ENCODE measurements at places on chromosomes 2 and 18.

GRCh38 chr2:109081374-109081773, 47.6 kb upstream of the SH3RF3 start:
- no peak for DNase-seq

DNA sequence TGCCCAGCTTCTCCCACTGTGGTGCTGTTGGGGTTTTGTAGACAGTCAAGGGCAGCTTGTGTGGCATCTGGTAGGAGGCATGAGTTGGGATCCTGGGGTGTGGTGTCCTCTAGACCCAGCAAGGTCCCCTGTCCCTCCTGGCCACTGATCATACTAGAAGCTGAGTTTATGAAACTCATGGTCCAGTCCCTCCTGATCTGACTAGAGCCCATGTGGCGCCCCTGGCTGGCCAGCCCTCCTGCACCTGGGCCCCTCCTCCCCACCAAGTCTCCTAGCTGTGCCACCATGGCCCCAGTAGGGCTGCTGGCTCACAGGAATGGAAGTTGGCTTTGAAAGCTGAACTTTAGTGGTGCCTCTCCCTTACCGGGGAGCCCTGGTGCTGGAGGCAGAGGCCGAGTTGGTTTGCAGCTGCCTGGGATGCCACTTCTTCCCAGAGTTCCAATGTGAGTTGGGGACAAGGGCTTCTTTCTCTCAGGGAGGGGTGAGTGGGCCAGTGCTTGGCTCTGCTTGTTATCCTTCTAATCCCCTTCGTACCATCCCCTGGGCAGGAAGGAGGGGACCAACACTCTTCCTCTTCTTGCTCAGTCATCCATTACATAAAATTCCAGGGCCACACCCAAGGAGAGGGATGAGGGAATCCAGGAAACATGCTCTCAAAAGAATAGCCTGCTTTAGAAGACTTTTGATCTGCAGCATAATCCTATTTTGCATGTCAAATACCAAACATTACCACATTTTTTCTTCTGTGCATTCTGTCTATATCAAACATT, 37.5 kb upstream of the HAAO start:
- no peak for DNase-seq

GRCh38 chr2:42725657-42726056, 38.3 kb downstream of the OXER1 start:
- DNase-seq: no peak

DNA sequence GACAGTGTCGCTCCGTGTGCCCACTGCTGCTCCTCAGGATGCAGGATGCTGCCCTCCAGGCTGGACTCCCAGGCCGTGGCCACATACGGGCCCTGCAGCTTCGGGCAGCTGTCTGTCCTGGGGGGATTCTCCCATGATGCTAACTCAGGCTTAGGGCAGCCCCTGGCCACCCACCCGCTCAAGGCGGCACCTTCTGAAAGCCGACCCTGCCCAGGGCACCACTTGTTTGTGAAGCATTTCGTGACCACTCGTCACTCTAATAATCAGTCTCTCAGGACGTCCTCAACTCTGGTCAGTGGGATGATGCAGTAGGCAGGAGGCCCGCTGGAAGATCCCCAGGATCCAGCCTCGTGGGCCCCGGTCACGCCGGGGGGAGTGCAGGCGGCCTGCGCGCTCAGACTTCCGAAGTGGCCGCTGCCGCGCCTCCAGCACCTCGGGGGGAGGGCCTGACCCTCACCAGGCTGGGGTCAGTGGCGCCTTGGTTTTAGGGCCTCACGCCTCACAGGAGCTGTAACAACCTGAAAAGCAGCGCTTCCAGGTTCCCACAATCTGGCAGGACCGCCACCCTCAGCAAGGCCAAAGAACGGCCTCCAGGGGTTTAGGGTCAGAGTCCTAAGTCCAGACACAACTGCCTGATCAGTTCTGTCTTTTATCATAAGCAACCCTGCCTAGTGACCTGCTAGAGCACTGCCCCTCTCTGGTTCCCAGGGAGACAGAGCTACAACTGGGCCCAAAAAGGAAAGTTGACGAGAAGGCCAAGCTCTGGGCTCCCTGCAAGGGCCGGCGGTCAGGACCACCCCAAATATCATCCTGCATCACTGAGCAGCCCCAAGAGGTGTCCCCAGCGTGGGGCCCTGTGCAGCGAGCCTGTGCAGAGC, 53.0 kb downstream of the EIPR1 start:
- DNase-seq: no peak

DNA sequence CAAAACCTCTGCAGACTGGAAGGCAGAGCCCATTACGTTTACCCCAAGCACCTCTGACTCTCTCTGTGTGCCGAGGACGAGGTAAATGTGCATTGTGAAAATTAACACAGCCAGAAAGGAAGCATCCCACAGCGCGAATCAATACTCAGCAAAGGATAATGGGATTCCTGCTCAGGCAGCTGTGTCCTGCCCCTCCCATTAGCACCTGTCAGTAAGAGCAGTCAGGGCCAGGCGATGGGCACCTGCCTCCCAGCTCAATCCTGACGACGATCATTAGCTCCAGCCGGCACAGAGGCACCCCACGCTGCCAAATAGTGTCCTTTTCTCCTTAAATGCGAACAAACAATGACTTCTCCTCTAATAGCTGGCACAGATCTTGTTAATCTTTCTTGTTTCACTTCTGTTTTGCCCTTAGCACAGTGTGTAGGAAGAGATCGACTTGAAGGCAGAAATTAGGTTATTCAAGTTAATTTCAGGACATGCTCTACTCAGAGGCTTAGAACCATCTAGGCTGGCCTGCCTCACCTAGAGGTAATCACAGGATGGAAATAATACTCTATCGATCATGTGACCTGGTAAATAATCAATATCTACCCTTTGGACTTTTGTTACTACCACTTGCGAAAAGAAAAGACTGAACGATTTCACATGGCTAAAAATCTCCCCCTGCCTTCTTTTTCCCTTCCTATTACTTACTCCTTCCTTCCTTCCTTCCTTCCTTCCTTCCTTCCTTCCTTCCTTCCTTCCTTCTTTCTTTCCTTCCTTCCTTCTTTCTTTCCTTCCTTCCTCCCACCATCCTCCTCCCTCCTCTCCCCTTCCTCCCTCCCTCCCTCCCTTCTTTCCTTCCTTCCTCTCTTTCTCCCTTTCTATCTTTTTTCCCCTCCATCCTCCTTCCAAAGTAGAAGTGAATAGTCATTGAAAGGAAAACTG, 487.9 kb upstream of the ID2 start:
- peak; percentile 69 for DNase-seq

GRCh38 chr2:102149243-102149642, 6.7 kb downstream of the IL1R1 start:
- DNase-seq: no peak

DNA sequence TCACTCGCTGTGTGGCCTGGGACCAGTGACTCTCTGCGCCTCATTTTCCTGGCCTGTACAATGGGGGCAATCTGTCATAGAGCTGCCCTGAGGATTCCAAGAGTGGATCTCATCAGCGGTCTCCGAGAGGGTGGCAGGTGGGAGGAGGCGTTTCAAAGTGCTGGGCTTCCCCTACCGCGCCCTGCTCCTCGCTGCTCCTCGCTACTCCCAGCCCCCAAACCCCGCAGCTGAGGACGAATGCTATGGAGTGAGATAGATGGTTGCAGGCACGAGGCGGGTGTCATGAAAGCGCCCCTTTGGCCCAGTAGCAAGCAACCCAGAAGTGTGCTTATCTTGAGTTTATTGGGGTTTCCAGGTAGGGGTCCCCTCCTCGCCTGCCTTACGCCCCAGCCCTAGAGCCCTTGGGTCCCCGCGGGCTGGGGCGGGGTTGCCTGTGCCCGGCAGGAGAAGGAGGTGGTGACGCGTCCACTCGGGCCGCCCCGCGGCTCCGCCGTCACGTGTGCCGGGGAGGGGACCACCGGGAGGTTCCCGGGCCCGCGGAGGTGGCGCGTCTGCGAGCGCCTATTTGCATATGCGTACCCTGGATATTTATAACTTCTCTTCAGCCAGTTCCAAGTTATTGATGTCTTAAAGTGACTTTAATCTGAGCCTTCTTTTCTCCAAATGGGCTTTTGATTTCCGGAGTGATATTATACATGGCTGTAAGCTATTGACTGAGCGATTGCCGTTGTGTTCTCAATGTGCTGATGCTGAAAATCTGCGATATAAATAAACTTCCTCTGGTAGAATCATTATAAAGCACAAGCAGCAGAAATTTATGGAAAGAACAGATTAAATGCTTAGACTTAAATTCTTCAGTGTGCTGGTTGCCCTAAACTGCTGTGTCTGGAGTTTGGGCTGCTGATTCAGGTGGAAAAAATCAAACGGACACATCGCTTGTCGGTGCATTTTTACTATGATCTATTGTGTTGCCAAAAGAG, 263.7 kb downstream of the ATAD2B start:
- DNase-seq: peak; percentile 46

DNA sequence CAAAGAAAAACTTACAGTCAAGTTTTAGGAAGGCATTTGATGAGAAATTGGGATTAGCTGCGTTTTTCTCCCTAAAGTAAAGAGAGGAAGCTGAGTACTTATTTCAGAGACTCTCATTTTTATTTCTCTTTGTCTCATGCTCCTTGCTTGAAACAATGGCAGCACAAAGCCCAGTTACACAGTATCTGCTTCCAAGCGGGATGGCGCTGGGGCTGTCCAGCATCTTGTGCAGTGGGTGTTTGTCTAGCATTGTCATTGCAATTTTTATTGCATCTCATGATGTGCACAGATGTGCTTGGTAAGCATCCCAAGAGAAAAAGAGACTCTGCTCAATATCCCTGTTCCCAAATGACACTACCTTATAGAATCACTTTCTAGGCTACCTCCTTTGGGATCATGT, 102.8 kb upstream of the ZNF521 start:
- DNase-seq: no peak

GRCh38 chr2:17915099-17915498, 36.6 kb downstream of the KCNS3 start:
- DNase-seq: no peak

- no peak for DNase-seq
Measured at GRCh38 chr2:20516646-20517341, 69.9 kb downstream of the RHOB start.

- DNase-seq: no peak
Measured at GRCh38 chr2:197952540-197953202, 148.3 kb downstream of the PLCL1 start.

GRCh38 chr2:235390108-235390815, 103.6 kb upstream of the AGAP1 start:
- DNase-seq: no peak

DNA sequence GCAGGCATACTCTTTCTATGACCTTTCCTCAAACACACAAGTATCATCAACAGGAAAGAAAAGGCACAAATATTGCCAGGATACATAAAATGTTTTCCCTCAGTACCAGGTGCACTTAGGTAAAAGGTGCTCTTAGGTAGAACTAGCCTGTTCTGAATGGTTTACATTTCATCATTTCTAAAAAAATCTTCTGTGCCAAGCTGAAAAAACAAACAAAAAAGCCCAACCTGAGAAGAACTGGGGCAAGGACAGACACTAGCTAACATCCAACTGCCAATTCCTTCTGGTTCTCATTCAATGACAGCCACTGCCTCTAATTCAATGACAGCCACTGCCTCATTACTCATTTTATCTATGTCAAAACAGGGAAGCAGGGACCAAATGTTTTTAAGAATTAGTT, 68.5 kb downstream of the SPIRE1 start:
- no peak for DNase-seq

DNA sequence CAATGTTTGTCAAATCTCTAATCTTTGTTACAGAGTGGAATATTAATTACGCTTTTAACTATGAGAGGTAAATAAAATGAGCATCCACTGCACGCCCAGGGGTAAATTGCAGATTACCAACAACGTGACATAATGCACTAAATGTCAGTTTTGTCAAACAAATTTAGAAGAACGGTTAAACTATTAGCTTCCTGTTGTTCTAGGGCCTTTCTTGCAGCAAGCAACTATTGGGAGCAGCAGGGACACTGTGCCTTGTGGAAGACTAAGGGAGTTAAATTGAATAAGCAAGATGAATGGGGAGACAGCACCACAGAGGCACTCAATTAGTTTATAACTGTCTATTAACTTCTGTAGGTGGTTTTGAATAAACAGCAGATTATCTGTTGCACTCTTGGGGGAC, 391.0 kb upstream of the RAB12 start:
- peak; percentile 37 for DNase-seq

- no peak for DNase-seq
Measured at GRCh38 chr2:31335921-31336585, 78.5 kb downstream of the XDH start.

DNA sequence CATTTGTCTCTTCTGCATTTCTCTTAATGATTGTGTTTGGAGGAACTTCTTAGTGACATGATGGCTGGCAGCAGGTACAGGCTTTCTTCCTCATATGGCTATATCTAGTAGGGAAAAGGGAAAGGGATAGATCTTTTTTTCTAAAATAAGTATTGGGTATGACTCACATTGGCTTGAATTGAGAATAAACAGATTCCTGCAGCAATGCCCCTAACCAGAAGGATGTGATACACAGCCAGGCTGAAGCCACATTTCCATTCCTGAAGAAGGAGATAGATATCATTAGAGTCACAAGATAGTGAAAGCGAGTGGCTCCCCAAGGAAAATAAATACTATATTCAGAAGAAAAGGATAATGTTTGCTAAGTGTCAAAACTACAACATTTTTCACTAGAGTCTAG, 61.1 kb downstream of the VWC2L start:
- DNase-seq: no peak

DNA sequence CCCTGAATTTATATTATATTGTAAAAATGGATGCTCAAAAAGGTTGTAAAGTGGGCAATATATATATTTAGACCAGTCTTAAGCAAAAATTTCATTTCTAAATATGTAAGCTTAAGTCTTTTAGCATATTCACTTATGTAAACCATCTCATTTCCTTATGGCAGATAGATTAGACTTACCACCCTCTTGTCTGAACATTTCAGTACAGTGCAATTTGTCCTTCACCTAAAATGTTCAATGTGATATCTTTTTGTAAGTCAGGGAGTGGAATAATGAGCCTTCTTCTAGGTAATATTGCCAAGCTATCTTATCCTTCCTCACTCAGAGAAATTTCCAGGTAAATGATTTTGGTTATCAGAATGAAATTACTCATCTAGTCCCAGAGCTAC, 92.3 kb downstream of the KLF7 start:
- DNase-seq: no peak

GRCh38 chr2:198775737-198776136, 682.0 kb downstream of the SATB2 start:
- DNase-seq: no peak

- DNase-seq: no peak
Measured at GRCh38 chr2:172643142-172643541, 87.3 kb downstream of the PDK1 start.

DNA sequence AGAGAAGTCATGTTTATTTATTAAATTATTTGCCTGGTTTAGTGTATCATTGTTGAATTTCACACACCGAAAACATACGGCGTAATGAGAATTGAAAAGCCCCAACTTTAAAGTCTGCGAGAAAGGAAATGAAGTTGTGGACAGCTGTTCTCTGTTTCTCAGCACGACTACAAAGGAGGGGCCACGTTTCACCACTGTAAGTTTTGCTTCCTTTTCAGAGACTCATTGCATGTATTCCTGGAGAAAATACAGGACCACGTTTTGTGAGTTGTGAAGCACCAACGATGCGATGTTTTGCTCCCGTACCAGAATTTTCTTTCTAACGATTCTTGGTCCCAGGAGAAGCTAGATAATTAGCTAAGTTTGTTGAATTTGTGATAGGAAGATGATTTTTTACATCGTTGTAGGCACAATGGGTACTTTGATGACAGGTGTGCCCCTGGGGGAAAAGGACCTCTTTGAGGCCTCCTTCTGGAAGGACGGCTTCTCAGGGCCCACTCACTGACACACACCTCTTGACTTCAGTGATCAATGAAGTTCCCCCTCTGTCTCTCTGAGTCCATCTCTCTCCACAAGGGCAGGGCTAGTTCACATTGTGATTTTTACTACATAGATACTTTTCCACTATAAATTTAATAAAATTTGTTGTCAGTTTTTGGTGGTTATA, 23.7 kb upstream of the ACKR3 start:
- no peak for DNase-seq

GRCh38 chr2:214410918-214411554, at the start of gene VWC2L:
Gene VWC2L, plus strand, starts transcription at chr2:214411054. Its CDS starts 3,140 bp downstream, at chr2:214414194.
- peak; percentile 93 for DNase-seq
